ENCODE measurements at places on chromosomes 5 and 9.

GRCh38 chr5:173554989-173555705 lies 61.3 kb downstream of the BOD1 start:
- no peaks in the 10 kb centered on the region for H3K36me3 ChIP-seq
- no peak overlapping the region for H3K4me3 ChIP-seq
- H3K4me1 ChIP-seq = peaks cover 12% of the 10 kb centered on the region
- H3K27ac ChIP-seq = no peak overlapping the region
- peak; percentile 9 for DNase-seq

DNA sequence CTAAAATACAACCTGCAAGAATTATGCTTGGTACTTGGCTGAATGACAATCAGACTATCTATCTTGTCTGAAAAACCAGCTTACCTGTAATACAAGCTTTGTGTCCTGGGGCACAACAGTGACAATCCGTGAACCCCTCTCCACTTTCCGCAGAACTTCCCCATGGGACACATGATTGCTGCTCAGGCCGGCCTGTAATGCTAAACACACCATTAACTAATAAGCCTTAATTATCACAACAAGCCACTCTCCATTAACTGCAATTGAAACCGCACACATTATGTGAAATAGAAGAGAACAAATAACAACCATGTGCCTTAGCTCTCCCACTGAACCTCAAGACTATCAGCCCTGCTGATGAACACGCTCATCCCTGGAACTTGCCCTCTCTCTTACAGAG lies 33.7 kb downstream of the ELP1 start:
- DNase-seq = no peak
- H3K27ac ChIP-seq = peak overlapping the region; percentile 55
- H3K36me3 ChIP-seq = peaks cover 88% of the 10 kb centered on the region
- H3K27me3 ChIP-seq = no peaks in the 10 kb centered on the region
- H3K4me1 ChIP-seq = peaks cover 55% of the 10 kb centered on the region

DNA sequence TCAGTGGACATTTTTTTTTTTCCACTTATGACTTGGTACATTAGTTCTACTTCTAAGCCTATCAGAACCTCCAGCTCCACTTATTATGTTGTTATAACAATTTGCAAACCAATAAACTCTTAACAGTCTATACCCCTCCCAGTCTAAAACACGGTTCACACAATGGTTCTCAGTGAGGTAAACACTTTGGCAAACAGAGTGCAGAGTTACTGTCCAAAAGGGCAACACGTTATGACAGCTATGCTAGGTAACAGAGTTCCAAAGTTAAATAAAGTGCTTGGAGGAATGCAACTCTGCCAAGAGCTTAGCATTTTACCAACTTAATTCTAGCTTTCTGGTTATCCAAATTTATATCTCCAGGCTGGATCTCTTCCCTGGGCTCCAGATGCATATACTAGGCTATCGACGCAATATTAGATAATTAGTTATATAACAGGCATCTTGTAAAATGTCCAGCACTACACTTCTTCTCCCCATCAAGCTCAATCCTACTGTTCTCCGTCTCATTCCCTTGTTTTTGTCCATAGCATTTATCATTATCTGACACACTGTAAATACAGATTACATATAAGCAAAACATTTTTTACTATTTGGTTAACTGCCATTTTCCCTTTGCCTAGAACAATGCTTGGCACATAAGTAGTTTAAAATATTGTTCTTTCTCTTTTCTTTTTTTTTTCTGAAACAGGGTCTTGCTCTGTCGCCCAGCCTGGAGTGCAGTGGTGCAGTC lies 14.3 kb downstream of the FNBP1 start:
- no peaks in the 10 kb centered on the region for H3K36me3 ChIP-seq
- peak overlapping the region; percentile 91 for H3K27ac ChIP-seq
- H3K4me1 ChIP-seq = peaks cover 82% of the 10 kb centered on the region
- no peaks in the 10 kb centered on the region for H3K27me3 ChIP-seq
- peak overlapping the region; percentile 19 for H3K4me3 ChIP-seq
- peak; percentile 93 for DNase-seq

DNA sequence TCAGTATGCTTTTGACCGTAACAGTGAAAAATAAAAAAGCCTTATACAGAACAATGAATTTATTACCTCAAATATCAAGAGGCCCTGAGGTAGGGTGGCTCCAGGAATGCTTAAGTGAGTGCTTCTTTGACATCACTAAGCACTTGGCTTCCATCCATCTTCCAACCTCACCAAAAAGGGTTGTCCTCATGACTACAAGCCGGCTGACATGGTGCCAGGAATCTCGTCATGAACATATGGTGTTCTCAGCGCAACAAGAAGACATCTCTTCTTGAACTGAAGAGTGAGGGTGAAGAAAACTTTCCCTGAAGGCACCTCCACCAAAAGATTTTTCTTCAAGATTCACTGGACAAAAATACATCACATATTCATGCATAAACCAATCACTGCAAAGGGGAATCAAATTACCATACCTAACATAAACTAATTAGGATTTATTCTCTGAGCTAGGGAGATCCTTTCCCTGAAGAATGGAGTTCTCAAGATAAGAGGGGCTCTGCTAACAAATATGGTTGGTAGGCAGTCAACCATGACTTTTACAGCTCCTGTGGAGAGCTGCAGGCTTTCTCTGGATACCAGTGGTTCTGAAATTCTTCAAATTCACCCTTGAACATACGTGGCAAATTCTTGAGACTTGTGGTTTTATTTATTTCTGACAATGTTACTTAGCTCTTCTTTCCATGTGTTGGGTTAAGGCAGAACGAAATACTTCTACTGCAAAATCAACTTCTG lies 49.5 kb downstream of the AGXT2 start:
- DNase-seq = no peak

GRCh38 chr5:137847687-137848086 lies 20.0 kb upstream of the MYOT start:
- no peak overlapping the region for H3K27ac ChIP-seq
- no peaks in the 10 kb centered on the region for H3K36me3 ChIP-seq
- H3K27me3 ChIP-seq = no peaks in the 10 kb centered on the region
- no peak for DNase-seq
- H3K4me3 ChIP-seq = no peak overlapping the region

DNA sequence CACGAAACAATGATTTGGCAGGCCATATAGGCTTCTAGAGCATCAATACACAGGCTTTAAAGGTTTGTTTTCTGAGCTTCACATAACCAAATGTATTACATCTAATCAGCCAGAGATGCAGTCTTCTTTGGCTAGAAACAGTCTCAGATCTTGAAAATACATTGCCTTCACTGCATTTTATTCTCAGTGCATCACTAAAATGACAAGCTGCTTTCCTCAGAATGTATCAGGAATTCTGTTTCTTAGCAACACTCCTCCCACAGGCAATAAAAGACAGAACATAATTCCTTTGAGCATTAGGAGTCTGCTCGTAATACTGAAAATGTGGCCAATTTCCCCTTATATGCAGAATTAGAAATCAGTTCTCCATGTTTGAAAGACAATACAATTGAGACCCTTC lies 36.9 kb downstream of the FEM1C start:
- H3K4me3 ChIP-seq = no peak overlapping the region
- no peak for DNase-seq
- no peak overlapping the region for H3K27ac ChIP-seq
- no peaks in the 10 kb centered on the region for H3K4me1 ChIP-seq

DNA sequence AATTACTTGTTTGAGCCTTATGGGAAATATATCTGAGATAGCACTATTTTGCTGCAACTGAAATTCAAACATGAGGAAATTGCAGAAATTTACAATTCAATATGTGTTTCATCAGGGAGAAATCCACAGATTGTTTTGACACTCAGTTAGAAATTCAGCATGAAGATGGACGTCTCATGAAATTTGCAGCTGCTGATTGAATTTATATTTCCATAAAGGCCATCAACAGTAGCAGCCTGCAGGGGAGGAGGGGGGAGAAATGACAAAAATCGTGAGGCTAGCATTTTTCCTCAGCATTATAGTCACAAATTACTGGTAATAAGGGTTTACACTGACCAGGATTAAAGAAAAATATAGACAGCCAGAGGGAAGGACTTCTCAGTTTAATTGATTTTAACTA lies 81.0 kb downstream of the NDUFAF2 start:
- H3K27ac ChIP-seq = no peak overlapping the region
- H3K4me3 ChIP-seq = no peak overlapping the region
- no peaks in the 10 kb centered on the region for H3K36me3 ChIP-seq

- H3K4me1 ChIP-seq = no peaks in the 10 kb centered on the region
- no peak for DNase-seq
- no peak overlapping the region for H3K27ac ChIP-seq
- H3K27me3 ChIP-seq = peaks cover 40% of the 10 kb centered on the region
Measured at GRCh38 chr5:102411-103043, 10.6 kb downstream of the PLEKHG4B start.

- no peak for DNase-seq
- H3K36me3 ChIP-seq = no peaks in the 10 kb centered on the region
- no peaks in the 10 kb centered on the region for H3K4me1 ChIP-seq
- H3K4me3 ChIP-seq = no peak overlapping the region
- H3K27ac ChIP-seq = no peak overlapping the region
- no peaks in the 10 kb centered on the region for H3K27me3 ChIP-seq
Measured at GRCh38 chr9:18798106-18798505, 234.9 kb downstream of the SAXO1 start.

- DNase-seq = peak; percentile 42
- no peak overlapping the region for H3K27ac ChIP-seq
- H3K4me3 ChIP-seq = no peak overlapping the region
- no peaks in the 10 kb centered on the region for H3K4me1 ChIP-seq
Measured at GRCh38 chr9:7185612-7186011, 427.8 kb downstream of the KDM4C start.

- no peaks in the 10 kb centered on the region for H3K4me1 ChIP-seq
- no peak for DNase-seq
- no peak overlapping the region for H3K27ac ChIP-seq
- no peaks in the 10 kb centered on the region for H3K36me3 ChIP-seq
Measured at GRCh38 chr9:89802781-89803355, 198.1 kb downstream of the GADD45G start.

DNA sequence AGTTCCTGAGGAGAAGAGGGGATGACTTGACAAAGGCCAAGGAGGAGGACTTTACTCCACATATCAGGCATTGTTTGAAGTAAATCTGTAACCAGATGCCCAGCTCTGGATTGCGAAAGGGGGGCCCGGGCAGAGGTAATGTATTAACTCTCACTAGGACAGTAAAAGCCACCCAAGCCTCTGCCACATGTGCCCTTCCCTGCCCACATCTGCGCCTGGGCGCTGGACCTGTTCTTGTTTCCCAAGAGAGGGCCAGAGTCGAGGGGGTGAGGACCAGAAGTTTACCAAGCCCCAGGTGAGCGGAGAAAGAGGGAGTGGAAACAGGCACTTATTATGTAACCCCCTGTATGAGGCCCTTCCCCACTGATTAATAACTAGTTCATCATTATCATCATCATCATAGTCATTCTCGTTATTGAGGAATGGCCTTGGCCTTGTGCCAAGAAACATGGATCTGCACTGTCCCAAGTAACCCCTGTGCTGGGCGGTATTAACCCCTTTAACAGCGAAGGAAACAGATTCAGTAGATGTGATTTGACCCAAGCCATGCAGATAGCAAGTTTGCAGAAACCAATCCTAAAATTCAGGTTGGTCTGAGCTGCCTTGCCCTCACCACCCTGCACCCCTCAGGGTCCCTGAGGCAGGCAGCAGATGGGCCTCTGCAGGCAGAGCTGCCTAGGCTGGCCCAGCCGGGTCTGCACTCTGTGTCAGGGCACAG lies at the start of gene SLC23A1:
Gene SLC23A1, minus strand, starts transcription at position 23 of the 718 bp plus-strand sequence. CDS start 44 bp downstream, outside the sequence.
- H3K36me3 ChIP-seq = no peaks in the 10 kb centered on the region
- DNase-seq = peak; percentile 72

DNA sequence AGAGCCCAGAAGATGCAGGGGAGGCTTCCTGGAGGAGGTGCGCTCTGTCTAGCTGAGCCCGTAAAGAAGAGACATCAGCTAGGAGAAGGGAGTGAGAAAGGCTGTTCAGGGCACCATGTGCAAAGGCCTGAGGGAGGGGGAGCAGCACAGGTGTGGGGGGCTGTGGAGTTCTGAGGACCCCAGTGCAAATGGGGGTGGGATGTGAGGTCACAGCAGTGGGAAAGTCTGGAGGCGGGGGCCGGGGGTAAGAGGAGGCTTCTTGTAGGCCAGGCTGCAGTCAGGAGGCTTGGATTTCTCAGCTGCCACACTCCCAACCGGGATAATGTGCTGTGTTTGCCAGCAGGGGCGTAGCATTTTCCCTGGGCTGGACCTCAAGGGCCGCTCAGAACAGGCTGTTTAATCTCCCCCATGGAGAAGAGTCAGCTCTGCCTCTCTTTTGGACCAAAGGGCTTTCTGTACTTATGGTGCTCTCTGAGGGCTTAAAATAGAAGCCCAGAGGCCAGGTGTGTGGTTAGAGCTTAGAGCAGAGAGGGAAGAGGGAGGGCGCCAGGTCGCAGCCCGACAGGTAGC lies 5.7 kb downstream of the NEURL1B start:
- no peaks in the 10 kb centered on the region for H3K4me1 ChIP-seq
- H3K27me3 ChIP-seq = no peaks in the 10 kb centered on the region

DNA sequence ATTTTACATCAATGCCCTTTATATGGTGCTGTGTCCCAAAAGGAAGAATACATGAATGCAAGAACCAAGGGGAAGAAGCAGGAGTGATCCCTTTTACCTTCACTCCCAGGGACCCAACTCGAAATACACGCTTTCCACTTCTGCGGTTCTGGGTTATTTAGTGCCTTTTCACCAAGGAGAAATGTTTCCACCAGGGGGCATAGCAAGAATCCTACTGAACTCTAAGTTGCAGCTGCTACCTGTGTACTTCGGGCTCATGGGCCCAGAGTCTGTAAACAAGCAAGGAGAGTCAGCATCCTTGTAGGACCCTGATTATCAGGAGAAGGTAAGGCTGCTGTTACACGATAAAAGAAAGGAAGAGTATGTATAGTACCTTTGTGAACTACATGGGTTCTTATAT lies 45.7 kb downstream of the DPYSL3 start:
- H3K4me3 ChIP-seq = no peak overlapping the region
- H3K27me3 ChIP-seq = no peaks in the 10 kb centered on the region
- no peaks in the 10 kb centered on the region for H3K36me3 ChIP-seq

- H3K27me3 ChIP-seq = no peaks in the 10 kb centered on the region
- no peaks in the 10 kb centered on the region for H3K36me3 ChIP-seq
- no peak overlapping the region for H3K27ac ChIP-seq
- no peaks in the 10 kb centered on the region for H3K4me1 ChIP-seq
- no peak for DNase-seq
- no peak overlapping the region for H3K4me3 ChIP-seq
Measured at GRCh38 chr5:59351076-59351794, 542.3 kb downstream of the PDE4D start.

GRCh38 chr9:128523199-128523925 lies 18.8 kb downstream of the GLE1 start:
- H3K27ac ChIP-seq = no peak overlapping the region
- H3K36me3 ChIP-seq = peaks cover 29% of the 10 kb centered on the region
- DNase-seq = no peak
- H3K4me1 ChIP-seq = no peaks in the 10 kb centered on the region
- H3K27me3 ChIP-seq = no peaks in the 10 kb centered on the region
- H3K4me3 ChIP-seq = no peak overlapping the region

- no peaks in the 10 kb centered on the region for H3K27me3 ChIP-seq
- DNase-seq = no peak
- H3K4me1 ChIP-seq = no peaks in the 10 kb centered on the region
- H3K4me3 ChIP-seq = no peak overlapping the region
- no peaks in the 10 kb centered on the region for H3K36me3 ChIP-seq
- H3K27ac ChIP-seq = no peak overlapping the region
Measured at GRCh38 chr5:101689306-101689705, 606.8 kb downstream of the SLCO4C1 start.

Data from HepG2 (cell line).